ENCODE measurements at places on chromosomes 1 and 21.

DNA sequence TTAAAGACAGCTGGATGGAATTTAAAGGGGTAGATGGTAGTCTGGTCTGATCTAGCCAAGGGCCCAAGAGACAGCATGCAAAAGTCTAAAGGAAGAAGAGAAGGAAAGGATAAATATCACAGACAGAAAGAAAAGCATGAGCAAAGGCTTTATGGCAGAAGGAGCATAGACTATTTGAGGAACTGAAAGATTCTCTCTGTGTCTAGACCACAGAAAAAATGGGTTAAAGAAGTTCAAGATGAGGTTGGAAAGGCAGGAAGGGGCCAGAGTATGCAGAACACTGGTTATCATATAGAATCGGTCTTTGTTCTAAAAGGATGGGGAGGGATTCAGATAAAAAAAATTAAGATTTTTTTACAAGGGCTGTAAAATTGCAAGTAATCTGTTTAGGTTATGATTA lies 136.8 kb upstream of the SGIP1 start:
- DNase-seq: no peak

DNA sequence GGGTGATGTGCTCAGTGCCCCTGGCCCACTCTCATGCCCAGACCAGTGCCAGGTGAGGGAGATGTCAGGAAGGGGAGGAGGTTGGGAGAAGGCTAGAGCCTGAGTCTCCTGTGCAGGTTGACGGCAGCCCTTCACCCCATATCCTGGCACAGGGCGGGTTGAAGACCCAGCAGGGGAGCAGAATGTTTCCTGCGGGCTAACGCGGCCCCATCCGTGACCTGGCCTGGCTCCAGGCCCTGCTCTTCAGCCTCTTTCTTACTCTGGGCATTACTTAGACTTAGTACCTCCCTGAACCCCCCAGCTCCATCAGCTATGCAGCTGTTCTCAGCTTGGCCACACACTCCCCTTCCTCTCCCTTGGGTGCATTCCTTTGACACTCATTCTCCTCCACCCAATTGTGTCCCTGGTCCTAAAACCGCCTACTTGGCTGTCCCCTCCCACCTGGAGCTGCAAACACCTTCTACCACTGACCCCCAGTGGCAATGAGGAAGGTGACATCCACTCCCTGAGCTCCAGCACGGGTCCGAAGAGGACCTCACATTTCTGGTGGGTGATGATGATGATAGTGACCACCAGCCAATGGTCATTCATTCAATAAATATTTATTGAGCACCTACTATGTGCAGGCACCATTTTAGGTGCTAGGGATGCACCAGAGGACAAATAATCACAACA lies 179.0 kb downstream of the PTPRU start:
- no peak for DNase-seq

DNA sequence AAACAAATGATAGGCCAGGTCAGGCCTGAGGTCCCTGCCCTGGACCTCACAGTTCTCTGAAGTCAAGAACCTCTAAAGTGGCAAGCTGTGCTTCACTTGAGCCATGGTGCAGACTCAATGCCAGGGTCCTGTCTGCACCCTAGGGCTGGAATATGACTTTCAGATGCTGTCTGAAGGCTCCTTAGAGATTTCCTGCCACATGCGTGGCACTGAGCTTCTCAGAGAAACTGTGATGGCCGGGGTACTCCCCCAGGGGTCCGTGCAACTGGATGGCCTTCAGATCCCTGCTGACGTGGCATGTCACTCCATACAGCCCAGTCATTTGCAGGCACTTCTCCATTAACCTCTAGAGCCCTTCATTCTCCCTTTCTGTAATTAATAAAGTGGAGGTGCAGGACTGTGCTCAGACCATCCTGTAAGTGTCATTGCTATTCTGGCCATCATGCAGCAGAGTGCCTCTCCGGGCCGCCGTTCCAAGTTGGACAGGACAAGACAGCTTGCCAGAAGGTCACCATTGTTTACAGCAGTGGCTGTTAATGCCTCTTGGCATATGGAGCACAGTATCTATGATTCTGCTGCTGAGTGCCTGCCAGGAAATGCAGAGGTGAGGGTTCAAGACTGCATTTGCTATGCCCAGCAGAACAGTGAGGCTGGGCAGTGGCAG lies 205.1 kb upstream of the COA6 start:
- no peak for DNase-seq

DNA sequence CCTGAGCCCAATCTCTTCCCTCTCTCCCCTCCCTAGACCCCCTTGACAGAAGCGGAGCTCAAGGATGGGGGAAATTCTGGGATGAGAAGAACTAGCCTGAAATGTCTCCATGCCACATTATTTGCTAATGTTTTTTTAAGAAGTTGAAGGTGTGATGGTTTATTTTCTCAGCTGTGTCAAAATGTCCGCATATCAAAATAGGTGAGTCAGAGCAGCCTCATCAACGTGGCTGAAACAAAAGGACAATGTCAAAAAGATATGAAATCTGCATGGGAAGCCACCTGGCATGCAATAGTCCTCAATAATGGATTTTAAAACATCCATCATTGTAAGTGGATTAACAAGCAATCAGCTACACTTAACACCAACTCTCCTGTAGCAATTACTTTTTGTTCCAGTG lies 101.4 kb downstream of the BEND5 start:
- DNase-seq: no peak

DNA sequence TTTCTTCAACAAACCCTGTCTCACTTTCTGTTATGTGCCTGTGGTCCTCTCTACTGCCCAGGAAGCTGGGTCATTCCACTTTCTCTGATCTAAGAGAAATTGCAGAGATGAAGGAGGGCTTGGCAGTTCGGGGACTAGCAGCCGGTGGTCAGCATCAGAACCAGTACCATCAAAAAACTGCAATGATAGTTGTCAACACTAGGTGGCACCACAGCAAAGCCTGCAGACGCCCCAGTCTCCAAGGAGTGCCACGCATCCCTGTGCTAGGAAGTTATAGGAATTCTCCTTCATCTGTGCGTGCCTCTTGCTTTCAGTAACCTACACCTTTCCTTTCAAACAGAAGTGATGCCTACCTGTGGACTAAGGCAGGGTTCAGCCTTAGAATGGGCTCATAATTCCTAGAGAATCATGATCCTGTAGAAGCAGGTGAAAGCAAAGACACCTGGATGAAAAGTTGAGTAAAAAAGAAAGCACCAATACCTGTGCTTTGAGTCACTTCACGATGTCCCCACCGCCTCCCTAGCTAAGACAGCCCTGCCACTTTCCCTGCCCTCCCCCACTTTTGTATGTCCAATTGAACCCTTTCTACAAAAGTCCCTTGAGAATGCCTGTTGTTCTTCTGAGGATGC lies 129.2 kb downstream of the ADAMTS1 start:
- DNase-seq: peak; percentile 30

GRCh38 chr1:162703708-162704107 lies 71.4 kb downstream of the DDR2 start:
- DNase-seq: no peak

DNA sequence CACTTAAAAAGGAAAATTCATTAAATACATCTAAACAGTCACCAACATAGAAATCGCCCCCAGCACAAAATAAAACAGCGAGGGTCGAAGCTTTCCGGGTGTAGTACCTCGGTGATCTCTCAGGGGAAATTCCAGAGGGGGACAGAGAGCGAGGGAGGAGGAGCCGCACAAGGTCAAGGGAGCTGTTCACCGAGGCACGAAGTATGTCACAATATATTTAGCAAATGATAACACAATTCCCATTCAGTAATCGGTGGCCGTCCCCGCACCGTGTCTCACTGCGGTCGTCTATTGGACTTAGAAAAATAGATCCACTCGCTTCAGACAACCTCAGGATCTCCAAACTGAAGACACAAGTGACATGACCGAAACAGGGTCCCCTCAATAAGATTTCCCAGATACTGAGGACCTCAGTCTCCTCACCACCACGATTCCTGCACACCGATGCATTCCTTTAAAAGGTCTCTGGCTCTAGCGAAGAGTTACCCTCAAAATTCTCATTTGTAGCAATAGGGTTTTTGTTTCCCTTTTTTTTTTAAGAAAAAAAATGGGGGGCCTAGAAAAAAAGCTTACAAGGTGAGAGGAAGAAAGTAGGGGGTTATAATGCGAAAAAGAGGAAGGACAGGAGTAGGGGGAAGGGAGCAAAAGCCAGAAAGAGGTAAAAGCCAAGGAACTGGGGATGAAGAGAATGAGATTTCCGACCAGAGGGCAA lies 1.1 kb downstream of the LPGAT1 start:
- DNase-seq: no peak

- no peak for DNase-seq
Measured at GRCh38 chr1:27634985-27635367, at the start of gene FGR. TSS of gene FGR (minus strand) at chr1:27635185. CDS start at chr1:27623916, 11,269 bp downstream.

DNA sequence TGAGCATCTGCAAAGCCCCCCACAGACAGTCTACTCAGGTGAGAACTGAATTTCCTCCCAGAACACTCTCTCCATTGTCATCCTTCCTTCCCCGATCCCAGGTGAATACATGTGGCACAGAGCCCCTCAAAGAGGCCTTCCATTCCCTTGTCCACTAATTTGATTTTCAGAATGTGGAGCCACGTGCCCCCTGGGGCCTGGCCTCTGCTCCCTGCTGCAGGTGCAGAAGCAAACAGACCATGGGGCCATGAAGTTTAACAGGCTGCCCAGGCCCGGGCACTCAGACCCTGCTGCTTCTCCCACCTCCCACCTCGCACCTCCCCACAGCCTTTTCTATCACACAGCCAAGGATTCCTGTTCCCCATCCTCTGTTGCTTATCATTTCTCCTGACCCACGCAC lies 243.8 kb upstream of the RAB4A start:
- no peak for DNase-seq

DNA sequence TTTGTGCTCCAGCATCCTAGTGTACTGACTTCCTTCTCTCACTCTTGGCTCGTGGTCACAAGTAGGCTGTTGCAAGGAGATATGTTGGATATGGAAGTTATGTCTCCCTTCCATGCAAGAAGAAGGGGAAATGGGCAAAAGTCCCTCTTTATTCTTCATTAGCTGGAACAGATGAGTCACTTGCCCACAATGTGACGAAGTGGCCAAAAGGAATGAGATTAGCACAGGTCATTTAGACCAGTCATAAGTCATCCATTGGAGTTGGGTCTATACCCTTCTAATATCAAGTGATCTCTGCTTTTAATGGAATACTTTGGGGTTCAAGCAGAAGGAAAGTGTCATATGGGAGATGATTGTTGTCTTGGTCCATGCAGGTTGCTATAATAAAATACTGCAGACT lies 91.2 kb upstream of the NGF start:
- no peak for DNase-seq

- no peak for DNase-seq
Measured at GRCh38 chr1:150161747-150162581, 12.2 kb downstream of the PLEKHO1 start.

DNA sequence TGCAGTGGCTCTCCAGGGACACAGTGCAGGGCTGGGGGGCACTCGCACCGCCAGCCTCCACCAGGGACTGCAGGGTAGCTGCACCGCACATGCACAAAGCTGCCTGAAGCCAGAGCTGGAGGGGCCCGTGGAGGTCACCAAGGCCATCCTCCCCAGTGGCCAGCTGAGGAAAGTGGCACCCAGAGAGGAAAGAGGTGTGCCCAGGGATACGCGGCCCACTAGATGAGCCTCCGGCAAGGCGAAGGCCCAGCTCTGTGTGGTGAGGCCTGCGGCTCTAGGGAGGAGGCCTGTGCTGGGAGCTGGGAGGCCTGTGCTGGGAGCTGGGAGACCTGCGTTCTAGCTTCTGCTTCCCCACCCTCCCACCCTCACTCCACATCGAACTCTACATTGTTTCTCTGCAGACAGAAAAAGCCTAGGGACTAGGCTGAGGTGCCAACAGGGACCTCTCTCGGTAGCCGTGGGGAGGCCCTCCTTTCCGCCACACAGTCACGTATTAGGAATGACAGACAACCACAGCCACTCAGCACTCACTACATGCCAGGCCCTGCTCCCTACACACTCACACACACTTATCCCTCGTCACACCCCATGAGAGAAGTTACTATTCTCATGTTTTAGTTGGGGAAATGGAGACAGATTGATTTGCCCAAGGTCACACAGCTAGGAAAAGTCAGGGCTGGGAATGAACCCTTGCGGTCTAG lies 921 bp upstream of the ASCL5 start:
- no peak for DNase-seq

GRCh38 chr1:207191061-207191460 lies 87.0 kb downstream of the C4BPA start:
- DNase-seq: no peak

DNA sequence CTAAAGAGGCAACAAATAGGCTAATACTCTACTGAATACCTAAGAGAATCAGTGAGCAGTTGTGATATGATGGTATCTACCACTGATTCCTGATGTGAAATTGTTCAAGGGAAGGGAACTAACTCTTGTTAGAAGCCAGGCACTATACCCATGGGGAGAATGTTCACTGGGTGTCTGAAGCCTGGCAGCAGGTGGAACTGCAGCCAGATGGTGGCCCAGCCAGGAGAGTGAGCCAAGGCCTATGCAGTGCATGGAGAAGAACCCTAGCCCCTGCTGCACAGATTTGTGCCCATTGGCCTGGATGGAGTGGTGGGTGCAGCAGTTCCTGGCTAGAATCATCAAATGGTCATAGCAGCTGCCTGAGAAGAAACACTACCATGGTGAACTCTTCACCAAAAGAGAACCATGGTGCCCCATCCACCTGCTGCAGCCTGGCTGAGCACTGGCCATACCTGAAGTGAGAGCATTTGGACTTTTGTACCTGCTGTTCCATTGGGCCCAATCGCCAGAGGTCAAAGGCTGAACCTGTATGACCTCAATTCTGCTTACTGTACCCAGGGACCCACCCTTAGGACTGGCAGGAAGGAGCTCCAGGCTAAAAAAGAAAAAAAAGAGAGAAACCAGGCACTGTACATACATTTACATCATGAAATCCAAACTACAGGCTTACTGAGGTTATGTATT lies 118.8 kb upstream of the IVNS1ABP start:
- no peak for DNase-seq

DNA sequence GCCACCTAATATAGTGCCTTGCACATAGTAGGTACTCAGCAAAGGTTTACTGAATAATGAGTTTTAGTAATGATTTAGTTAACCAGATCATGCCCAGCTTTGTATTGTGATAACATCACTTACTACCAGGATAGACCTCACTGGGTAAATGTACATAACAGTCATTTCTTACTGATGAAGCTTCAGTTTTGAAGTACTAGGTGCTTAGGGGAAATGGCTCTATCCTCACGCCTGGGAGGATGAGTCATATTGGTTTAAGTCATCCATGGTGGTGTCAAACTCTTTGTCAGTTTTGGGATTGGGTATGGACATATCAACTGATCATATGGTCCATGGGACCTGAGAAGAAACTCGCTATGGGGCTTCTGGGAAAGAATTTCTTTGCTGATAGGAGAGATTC lies 90.6 kb upstream of the USP24 start:
- no peak for DNase-seq

- no peak for DNase-seq
Measured at GRCh38 chr21:45818276-45818903, 163.2 kb upstream of the COL6A1 start.
